NCI-H1930 (cell line): ENCODE measurements at places on chromosomes 7 and 10.

DNA sequence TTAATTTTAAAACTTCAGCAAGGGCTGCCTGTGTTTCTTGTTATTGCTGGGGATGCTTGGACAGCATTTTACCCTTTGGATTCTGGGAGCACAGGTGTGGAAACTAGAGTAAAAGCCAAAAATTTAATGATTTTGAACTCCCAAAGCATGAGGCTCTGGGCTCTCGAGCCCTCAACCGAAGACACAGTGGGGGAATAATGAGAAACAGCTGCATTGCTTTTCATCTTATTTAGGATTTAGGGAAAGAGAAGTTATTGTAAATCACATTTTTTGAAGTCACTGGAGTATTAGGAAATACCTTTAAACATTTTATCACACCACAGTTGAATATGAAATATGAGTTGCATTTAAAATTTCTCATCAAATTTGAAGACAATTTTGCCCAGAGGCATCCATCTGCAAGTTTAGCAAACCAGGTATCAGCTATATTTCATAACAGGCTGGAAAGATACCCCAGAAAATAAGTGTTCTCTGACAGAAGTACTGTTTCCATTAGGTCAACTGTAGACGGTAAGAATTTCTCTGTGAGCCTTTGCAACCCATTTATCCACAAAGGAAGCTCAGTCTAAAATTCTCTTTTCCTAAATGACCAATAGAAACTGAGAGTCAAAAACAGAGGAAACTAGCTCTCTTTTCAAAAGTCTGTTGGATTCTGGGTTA is 290.6 kb upstream of the PHYHIPL start:
- DNase-seq, result no peak

- DNase-seq, result no peak
Measured at GRCh38 chr7:22647451-22648257, 79.3 kb upstream of the IL6 start.

GRCh38 chr7:2299131-2299829 is 15.0 kb downstream of the SNX8 start:
- DNase-seq, result no peak

- no peak for DNase-seq
Measured at GRCh38 chr10:31761156-31761555, 167.5 kb downstream of the ARHGAP12 start.

- DNase-seq, result no peak
Measured at GRCh38 chr10:47366181-47366631, 17.9 kb downstream of the ZNF488 start.

DNA sequence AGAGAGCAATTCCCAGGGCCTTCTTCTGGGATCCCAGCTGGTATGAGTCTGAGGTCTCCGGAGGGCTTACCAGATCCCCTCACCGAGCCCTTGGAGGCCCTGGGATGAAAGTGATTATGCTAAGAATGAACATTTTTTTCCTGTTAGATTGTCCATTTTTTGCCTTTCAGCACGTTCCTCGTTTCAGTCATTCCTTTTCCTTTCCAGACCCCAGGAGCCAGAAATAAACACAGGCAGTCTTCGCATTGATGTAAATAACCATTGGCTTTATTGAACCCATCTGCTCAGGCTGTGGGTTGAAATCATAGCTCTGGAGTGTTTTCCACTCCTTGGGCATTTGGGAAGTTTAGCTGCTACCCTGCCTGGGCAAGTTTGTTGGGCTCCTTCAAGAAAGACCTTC is 320.9 kb upstream of the AUTS2 start:
- DNase-seq, result no peak

- DNase-seq, result no peak
Measured at GRCh38 chr7:19009936-19010280, 107.5 kb downstream of the TWIST1 start.

- no peak for DNase-seq
Measured at GRCh38 chr7:1457949-1458682, 1.2 kb downstream of the MICALL2 start.

- DNase-seq, result no peak
Measured at GRCh38 chr10:104253106-104253505, 1.6 kb upstream of the GSTO1 start.

DNA sequence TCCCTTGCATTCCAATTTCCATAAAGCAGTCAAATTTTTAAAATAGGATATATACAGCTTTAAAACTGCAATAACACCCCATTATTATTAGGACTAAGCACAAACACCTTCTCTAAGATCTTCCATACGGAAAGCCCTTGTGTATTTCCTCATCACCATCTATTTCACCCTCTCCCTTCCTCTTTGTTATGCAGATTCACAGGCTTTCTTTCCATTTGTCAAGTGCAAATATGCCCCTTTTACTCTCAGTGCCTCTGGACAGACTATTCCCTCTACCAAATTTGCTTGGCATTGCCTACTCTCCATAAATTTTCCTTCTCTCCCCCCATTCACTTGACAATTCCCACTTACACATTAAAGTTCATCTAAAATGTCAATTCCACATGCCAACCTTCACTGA is 61.7 kb downstream of the SNX13 start:
- no peak for DNase-seq

DNA sequence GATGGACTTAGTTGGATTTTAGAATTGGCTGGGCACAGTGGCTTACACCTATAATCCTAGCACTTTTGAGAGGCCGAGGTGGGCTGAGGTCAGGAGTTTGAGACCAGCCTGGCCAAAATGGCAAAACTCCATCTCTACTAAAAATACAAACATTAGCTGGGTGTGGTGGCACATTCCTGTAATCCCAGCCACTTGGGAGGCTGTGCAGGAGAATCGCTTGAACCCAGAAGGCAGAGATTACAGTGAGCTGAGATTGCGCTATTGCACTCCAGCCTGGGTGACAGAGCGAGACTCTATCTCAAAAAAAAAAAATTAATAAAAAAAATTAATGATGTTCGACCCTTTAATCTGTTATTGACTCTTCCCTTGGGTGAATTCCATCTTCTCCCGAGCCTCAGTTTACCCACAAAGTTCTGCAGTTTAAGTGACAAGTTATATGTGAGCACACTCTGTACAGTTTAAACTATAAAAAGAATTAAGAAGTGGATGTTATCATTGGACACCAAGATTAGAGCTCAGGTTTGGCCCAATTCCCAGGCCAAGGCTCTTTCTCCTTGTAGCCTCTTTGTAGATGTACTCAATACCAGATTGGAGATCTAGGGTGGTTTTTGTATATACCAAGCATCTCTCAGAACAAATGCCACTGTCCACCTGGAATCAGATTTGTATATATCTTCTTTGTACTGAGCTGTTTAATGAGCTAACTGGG is 15.0 kb downstream of the KAT6B start:
- no peak for DNase-seq

- no peak for DNase-seq
Measured at GRCh38 chr7:55486192-55486590, 86.1 kb downstream of the VOPP1 start.

- DNase-seq, result no peak
Measured at GRCh38 chr10:6543431-6544005, 36.6 kb downstream of the PRKCQ start.

DNA sequence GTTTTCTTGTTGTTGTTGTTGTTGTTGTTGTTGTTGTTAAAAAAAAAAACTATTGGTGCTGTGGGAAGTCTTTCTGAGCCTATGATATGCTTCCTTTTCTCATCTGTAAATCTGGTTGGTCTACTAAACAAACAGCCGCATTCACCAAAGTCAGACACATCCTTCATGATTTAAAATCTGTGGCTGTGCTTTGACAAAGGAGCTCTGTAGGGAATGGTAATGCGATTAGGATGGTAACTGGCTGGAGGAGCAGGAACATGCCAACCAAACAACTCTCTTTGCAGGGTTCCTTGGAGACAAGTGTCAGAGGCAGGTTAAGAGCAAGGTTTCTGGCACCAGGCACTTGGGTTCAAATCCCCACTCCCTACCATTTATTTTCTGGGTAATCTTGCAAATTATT is 14.9 kb upstream of the SP4 start:
- DNase-seq, result no peak

- no peak for DNase-seq
Measured at GRCh38 chr7:114588506-114588905, 173.9 kb downstream of the FOXP2 start.

DNA sequence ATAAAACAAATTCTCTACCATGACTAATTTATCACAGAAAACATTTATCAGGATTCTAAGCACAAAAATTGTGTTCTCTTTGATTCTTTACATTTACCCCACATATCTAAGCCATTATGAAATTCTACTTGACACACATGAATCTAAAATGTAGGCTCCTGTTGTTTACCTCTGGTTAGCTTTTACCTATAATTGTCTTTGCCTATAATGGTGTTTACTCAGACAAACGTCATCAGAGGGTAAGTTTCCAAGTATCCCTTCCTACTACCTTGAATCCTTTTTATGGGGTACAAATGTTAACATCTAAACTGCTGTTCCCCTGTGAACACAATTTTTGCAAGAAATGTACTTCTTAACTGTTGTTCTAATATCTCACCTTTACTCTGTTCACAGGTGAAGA is 63.5 kb downstream of the MINDY3 start:
- DNase-seq, result no peak

DNA sequence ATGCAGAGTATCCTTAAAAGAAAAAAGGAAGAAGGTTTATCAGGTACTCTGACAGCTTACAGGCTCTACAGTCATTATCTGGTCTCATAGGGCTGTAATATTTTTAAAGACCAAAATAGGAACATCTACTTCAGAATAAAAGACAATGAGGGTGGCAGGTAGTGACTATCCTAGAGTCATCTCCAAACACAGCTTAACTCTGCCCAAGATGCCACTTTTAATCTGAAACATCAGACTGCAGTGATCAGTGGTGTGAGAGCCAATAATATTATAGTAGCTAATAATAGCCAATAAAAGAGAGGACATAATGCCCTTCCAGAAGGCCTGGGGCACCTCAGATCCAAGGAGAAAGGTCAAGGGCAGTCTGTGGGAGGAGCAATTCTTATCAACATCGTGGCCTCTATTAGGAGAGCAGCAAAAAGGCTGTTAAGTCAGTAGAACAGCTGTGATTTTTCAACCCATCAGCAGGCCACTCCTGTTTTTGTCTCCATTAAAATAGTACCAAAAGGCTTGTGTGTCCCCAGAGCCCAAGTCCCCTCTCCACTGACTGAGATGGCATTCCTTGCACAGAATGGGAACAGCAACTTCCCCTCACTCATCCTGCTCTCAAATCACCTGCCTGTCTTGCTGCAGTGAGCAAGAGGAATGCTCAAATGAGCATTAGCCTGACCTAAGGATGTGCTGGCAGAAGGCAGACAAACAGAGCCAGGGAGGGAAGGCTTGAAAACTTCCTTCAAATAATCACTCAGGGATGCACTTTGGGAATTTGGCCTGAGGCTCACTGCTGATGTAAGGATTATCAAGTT is 20.7 kb upstream of the SPOCK2 start:
- no peak for DNase-seq

- no peak for DNase-seq
Measured at GRCh38 chr7:122027058-122027457, 117.0 kb downstream of the AASS start.

DNA sequence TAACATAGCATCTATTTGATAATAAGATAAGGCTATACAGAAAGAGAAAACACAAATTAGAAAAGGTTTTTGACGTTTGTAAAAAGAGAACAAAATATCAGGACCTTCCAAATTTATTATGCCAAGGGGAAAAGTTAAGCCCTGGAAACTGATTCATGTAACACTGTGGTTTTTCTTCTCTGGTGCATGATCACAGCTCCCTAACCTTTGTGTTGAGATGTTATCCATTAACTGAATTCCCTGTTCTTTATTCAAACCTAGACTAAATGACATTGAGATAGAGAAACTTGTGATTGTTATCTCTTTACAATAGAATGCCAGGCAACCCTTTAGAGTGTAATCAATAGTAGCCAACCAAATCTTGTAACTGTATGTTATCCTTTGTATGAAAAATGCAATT is 141.5 kb upstream of the NRG3 start:
- DNase-seq, result no peak

GRCh38 chr10:52874581-52874980 is 102.0 kb upstream of the MBL2 start:
- DNase-seq, result no peak

GRCh38 chr7:112081778-112082177 is 124.4 kb downstream of the DOCK4 start:
- DNase-seq, result no peak

DNA sequence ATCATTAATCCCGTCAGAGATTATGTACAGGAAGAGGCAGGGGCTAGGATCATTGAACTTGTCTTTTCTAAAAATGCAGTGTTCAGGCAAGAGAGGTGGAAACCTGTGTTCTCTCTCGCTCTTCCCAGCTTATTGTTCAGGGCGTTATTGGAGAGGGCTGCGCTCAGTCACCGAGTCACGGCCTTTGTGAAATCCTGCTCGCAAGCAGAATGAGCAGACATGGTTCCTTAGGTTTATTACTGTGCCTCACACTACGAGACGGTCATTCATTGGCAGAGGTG is 631 bp upstream of the PRKRIP1 start:
- DNase-seq, result no peak

- no peak for DNase-seq
Measured at GRCh38 chr10:105278439-105278838, 637.3 kb downstream of the SORCS3 start.

DNA sequence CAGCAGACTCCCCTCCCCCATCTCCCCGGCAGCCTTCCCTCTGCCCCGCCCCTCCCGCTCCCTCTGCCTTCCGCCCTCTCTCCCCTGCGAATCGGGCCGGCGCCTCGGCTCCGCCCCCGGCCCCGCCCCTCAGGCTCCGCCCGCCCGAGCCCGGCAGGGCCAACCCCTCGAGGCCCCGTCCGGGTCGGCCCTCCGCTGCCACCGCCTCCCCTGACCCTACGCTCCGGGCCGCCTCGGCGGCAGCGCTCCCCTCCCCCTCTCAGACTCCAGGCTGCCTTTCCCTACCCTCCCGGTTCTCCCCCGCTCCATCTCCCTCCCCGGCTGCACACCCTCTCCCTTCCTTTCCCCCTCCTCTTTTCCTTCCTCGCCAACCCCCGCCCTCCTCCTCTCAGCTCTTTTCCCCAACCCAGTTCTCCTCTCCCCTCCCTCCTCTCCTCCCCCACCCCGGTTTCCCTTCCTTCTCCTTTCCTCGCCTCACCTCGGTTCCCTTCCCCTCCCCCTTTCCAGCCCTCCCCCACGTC is 1.6 kb downstream of the ZNF467 start:
- DNase-seq, result peak; percentile 87

GRCh38 chr7:99505324-99505662 is 831 bp downstream of the ZKSCAN5 start:
- no peak for DNase-seq

GRCh38 chr10:25966844-25967243 is 32.8 kb downstream of the MYO3A start:
- no peak for DNase-seq
